ENCODE measurements at places on chromosomes 11 and 22. TPM values are rescaled to one million over a fixed set of nuclear protein-coding genes. Genes with fewer than 3 reads are reported as not detected.

The SLC17A6 gene
- not detected for total RNA-seq

The GPR83 gene
- total RNA-seq = 0.22 TPM

The KMT5B gene
- 20.5 TPM for total RNA-seq

The CHRNA10 gene
- 1.8 TPM for total RNA-seq

The RNF141 gene
- 16.6 TPM for total RNA-seq

The FDXACB1 gene
- total RNA-seq = 1.6 TPM

The IRAG1 gene
- total RNA-seq = 0.01 TPM

The OR51B4 gene
- total RNA-seq = not detected

The PIK3C2A gene
- total RNA-seq = 14.7 TPM

The NCAPH2 gene
- total RNA-seq = 36.4 TPM

The BAIAP2L2 gene
- total RNA-seq = 4.4 TPM

The DEPDC7 gene
- 6.7 TPM for total RNA-seq

The CBX7 gene
- total RNA-seq = 1.3 TPM

The DRD2 gene
- not detected for total RNA-seq

The HORMAD2 gene
- total RNA-seq = not detected

The TRPM5 gene
- not detected for total RNA-seq

The DEUP1 gene
- total RNA-seq = not detected

The OSBP2 gene
- 11.1 TPM for total RNA-seq

The MS4A3 gene
- total RNA-seq = not detected

The LMO1 gene
- 3.3 TPM for total RNA-seq

The HBE1 gene
- not detected for total RNA-seq

The NFAM1 gene
- total RNA-seq = not detected

The OR2AG2 gene
- total RNA-seq = not detected

The OR6T1 gene
- not detected for total RNA-seq

The EIF3F gene
- total RNA-seq = 343 TPM

The C11orf97 gene
- not detected for total RNA-seq

The TMEM191B gene
- total RNA-seq = 2.3 TPM

The DMC1 gene
- total RNA-seq = 6.1 TPM

The KBTBD3 gene
- total RNA-seq = 1.7 TPM

All from A549 treated with RU486 at 1 μM for 4 hours (cell line).